SW 1271 (cell line): ENCODE measurements at places on chromosomes 1 and 21.

- no peak for DNase-seq
These were observed 16.5 kb downstream of the GORAB start for GRCh38 chr1:170548497-170548896.

DNA sequence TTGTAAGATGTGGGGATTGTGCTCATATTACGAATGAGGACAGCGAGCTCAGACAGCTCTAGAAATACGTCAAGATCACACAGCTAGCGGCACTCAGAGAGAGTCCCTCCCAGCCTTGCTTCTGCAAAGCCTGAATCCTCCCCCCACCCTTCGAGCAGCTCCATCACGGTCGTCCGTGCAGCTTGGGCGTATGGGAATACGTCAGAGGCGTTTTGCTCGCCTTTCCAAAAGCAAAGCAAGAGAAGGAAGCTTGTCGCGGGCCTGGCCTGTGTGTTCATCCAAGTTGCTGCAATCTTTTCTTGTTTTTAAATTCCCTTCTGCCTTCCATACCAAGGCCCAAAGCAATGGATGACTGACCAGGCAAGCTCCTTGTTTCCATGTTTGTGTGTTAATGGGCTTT, 125.5 kb upstream of the IRF2BP2 start:
- no peak for DNase-seq

DNA sequence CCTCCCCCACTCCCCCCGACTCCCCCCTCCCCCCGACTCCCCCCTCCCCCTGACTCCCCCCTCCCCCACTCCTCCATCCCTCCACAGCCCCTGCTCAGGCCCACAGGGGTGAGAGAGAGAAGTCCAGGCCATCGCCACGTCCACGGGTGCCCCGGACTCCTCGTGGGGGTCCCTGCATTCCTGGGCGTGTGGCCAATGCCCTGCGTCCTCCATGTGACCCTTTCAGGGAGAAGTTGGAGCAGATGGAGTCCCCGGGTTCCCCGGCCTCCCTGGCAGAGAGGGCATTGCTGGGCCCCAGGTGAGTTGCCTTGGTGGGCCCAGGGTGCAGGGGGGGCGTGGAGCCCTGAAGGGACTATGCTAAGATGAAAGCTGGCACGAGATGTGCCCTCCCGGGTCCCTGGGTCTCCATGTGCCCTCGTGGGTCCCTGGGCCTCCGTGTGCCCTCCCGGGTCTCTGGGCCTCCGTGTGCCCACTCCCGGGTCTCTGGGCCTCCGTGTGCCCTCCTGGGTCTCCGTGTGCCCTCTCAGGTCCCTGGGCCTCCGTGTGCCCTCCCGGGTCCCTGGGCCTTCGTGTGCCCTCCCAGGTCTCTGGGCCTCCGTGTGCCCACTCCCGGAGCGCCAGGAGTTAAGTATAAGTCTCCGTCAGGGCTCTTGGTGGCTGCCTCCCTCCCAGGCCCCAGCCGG, 52.0 kb downstream of the SLC19A1 start:
- no peak for DNase-seq

DNA sequence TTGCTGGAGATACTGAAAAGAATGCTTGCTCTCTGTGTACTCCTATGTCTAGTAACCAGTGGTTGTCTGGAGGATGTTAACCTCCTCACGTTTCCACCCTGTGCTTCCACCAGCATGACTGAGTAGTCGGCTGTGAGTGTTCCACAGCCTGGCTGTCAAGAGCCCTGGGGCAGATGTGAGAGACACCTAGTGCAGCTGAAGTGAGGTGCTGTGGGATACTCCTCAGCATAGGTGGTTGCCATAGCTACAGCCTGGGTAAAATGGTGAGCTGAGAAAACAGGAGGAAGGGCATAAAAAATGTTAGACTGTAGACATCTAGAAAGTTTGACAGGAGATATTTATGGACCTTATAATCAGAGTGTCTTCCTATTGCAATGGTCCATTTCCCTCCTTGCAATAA, 15.8 kb downstream of the IVL start:
- DNase-seq = no peak

DNA sequence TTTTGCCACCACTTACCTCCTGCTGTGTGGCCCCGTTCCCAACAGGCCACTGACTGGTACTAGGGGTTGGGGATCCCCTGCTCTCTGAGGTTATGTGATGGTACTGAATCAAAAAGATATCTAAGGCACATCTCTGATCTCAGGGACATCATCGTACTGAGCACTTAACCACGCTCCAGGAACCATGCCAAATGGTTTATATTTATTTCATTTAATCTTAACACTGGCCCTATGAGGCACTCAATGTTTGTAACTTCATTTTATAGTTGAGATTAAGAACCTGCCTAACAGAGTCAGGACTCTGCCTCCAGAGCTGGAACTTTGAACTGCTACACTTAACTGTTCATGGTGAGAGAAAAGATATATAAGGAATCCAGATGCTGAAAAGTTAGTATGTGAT, 98.0 kb upstream of the HP1BP3 start:
- DNase-seq = no peak

DNA sequence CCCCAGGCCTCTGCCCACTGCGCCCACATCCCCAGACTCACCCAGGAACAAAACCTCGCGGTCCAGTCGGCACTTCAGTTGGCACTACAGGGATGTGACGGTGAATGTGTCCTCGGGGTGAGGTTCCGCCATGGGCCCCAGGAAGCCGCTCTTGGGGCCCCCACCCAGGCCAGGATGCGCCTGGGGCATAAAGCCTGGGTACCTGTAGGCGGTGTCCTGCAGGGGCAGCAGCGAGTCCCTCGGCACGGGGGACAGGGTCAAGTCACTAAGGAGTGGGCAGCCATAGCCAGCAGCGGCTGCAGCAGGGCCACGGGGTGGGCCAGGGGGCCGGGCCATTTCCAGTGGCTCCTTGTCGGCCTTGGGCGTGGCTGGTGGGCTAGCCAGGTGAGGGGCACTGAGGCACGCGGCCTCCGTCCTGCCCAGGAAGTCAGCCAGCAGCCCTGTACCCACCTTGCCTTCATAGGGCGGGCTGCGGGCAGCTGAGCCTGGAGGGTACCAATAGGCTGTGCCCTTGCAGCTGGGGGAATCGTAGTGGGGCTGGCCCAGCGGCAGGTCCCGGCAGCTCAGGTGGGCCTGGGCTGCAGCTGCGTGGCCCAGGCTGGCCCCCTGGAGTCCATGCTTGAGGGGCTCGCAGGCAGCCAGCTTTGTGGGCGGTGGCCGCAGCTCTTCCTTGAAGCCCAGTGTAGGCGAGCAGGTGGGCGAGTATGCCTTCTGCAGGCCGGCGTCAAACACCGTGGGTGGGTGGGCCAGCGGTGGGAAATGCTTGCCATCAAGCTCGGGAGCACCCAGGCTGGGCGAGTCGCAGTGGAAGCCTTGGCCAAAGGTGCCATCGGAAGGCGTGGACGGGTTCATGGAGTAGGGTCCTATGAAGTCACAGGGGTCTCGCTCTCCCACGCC, 56.5 kb downstream of the AHDC1 start:
- DNase-seq = no peak

DNA sequence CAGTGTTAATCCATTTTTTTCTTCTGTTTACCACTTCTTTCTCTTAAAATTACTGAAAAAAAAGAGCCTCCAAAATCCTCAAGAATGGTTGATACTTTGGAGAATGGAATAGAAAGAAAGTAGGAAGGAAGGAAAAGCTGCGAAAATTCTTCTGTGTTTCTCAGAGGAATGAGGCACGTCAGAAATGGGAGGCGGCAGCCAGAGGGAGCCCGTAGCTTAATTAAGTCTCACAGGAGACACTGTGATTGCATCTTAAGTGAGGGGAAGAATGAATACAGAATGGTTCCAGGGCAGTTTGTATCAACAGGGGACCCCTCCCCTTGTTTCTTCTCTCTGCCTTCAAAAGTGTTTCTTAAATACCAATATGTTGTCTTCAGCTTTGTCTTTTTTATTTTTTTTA, 1099.5 kb downstream of the PLA2G4A start:
- no peak for DNase-seq

DNA sequence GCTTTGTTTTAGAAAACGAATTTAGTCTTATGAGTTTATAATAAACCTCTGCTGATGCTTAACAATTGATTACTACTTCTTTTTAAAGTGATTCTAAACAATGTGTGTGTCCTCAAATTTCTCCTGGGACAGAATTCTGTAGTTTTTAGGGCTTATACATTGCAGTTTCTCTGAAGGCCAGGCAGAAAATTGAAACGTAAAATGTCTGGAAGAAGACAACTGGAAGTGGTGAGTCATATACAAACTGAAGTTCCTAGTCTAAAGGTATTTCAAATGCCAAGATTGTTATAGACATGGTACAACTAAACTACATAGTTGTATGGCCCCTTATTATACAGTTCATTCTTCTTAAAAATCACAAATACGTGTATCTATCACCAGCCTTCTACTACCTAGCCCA, 30.5 kb upstream of the RC3H1 start:
- DNase-seq = no peak

DNA sequence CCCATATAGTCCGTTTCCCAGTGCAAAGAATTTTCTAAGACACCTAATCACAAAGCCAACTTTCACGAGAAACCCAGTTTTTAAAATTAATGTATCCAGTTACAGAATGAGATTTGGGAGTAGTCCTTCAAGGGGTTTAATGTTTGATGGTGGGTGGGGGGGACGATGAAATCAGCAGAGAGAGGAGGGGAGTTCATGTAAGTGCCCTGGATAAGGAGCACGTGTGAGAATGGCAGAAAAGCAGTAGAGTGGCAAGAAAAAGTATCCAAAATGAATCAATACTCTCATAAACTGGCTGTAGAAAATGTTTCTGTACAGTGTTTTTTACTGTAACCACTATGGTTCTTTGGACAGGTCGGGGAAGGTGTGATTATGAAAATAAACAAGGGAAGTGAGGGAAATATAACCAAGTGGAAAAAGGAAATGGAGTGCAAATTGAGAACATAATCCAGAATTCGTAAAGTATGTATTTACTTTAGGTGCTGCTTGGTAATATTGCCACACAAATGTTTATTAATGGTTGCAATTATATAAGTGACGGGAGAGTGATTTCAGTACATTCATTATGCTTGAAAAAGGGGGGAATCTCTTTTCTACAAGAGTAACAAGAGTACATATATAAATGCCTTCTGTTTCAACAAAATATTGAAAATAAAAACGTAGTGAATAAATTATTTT, 118.7 kb upstream of the RRP15 start:
- DNase-seq = no peak

GRCh38 chr1:156874572-156875340, 14.1 kb downstream of the NTRK1 start:
- no peak for DNase-seq

DNA sequence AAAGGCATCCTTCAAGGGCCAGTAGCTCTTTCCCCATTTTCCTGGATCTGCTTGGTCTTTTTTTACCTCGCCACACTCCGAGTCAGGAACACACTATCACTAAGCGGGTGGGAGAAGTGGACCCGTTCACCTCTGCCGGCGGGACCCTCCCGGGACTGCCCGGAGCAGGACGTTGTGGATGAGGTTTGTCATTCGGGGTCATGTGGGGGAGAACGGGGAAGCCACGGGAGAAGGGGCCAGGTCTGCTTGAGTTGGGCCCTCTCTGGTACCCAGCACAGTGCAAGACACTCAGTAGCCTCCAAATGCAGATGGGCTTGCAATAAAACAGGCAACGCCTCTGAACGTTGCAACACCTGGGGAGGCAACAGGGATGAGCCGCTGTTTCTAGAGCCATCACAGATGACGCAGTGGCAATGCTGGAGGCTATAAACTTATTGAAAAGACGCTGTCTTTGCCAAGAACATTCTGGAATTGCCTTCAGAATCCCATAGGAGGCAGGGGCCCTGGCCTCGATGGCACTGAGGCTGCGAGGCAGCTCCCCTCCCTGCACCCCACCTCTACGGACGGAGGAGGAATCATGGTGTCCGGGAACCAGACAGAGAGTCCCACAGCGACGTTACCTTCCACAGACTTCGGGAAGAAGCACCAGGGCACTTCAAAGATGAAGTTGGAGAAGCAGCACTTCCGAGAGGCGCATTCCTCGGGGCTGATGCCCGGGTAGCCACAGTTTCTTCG, 3.8 kb downstream of the TFF2 start:
- no peak for DNase-seq

DNA sequence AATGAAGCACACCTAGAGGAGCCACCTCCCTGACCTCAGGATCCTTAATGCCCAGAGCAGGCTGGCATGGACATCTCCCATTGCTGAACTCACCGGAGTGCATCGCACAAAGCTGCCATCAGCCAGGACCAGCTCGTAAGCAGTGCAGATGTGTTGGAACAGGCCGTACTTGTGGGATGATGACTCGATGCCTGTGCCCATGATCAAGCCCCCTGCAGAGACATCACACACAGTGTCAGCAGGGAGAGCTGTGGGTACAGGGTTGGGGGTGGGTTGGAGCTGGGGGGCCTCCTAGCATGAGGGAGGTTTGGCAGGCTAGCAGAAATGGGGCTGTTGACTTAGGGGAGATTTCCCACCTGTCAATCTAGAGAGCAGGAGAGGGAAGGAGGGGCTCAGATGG, 12.0 kb downstream of the DHCR24 start:
- no peak for DNase-seq

GRCh38 chr1:43019226-43019625, 60.6 kb upstream of the SLC2A1 start:
- no peak for DNase-seq

- DNase-seq = no peak
These were observed 22.1 kb downstream of the CLIC4 start for GRCh38 chr1:24767351-24767750.

GRCh38 chr1:14914351-14914988, 239.1 kb upstream of the TMEM51 start:
- no peak for DNase-seq

- DNase-seq = no peak
These were observed 37.5 kb downstream of the TOR1AIP2 start for GRCh38 chr1:179840107-179840506.

GRCh38 chr1:221829327-221830015, 87.6 kb upstream of the DUSP10 start:
- peak; percentile 78 for DNase-seq

- DNase-seq = no peak
These were observed 17.9 kb upstream of the MIIP start for GRCh38 chr1:12001249-12001917.

GRCh38 chr1:91427741-91428140, 23.1 kb upstream of the HFM1 start:
- DNase-seq = no peak

GRCh38 chr1:233294913-233295236, 650 bp downstream of the PCNX2 start:
- DNase-seq = peak; percentile 53

GRCh38 chr1:167280912-167281311, 60.2 kb downstream of the POU2F1 start:
- DNase-seq = no peak

DNA sequence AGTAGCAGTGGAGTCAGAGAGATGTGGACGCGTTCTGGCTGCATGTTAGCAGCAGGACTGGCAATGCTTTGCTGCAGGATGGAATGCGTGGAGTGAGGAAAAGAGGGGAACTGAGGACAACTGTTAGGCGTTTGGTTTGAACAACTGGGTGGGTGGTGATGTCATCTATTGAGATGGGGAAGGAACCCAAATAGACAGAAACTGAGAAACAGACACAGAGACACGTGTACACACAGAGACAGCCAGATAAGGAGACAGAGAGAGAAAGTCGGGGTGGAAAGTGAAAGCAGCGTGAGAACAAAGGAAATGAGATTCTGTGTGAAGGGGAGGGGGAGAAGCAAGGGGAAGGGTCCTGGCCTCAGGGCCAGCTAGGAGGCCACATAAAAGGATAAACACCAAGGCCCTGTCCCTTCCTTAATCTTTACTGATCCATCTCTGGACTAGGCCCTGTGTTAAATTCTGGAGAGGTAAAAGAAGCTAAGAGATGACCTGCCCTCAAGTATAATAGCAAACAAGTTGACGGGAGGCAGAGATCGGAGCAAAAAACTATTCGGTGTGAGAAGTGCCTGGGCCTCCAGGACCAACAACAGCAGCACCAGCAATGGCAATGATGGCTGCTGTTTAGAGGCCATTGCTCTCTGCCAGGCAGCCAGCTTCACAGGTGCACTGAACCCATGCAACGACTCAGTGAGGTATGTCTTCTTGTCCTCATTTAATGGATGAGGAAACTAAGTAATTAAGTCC, 31.6 kb downstream of the VWA5B1 start:
- no peak for DNase-seq
